AG04449 (cell line): ENCODE measurements at places on chromosomes 5 and 9.

DNA sequence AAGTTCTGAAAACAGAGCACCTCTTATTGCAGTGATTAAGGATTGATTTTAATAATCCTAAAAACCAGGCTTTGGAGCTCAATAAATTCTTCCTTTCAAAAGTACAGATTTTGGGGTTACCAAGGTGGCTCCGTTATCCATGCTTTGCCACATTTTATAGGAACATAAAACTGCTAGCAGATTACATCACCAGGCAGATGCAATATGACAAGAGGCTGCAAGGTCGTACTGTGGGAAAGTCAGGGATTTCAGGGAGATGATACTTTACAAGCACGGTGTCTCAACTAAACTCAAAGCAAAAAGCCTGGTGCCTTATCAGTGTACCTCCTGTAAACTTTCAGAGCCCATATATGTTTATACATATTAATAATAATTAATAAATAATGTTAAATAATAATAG, 28.6 kb downstream of the ADAMTSL1 start:
- DNase-seq = no peak

GRCh38 chr5:98927989-98928872, 576 bp downstream of the CHD1 start:
- no peak for DNase-seq

- DNase-seq = peak; percentile 67
These were observed 355.1 kb upstream of the RFX3 start for GRCh38 chr9:3880851-3881250.

GRCh38 chr9:92291577-92291976, 1.9 kb downstream of the IARS1 start:
- no peak for DNase-seq

- no peak for DNase-seq
These were observed 587.0 kb downstream of the CDH18 start for GRCh38 chr5:19401032-19401431.

GRCh38 chr9:93124793-93125192, 9.3 kb downstream of the NINJ1 start:
- no peak for DNase-seq

DNA sequence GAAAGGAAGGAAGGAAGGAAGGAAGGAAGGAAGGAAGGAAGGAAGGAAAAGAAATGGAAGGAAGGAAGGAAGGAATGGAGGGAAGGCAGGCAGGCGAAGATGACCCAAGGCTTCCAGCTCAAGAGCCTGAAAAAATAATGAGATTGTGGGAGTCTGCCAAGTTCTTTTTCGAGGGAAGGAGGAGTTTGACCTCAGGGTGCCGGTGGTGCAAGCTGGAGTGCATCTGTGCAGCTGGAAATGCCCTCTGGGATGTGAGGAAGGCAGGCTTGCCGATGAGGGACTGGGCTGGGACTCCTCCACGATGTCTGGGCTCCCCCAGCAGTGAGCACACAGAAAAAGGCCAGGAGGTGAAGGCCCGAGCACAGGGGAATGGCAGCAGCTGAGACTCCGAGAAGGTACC, 154.9 kb upstream of the DAPK1 start:
- DNase-seq = no peak

- DNase-seq = no peak
These were observed 25.7 kb downstream of the SLC12A7 start for GRCh38 chr5:1086137-1086536.

DNA sequence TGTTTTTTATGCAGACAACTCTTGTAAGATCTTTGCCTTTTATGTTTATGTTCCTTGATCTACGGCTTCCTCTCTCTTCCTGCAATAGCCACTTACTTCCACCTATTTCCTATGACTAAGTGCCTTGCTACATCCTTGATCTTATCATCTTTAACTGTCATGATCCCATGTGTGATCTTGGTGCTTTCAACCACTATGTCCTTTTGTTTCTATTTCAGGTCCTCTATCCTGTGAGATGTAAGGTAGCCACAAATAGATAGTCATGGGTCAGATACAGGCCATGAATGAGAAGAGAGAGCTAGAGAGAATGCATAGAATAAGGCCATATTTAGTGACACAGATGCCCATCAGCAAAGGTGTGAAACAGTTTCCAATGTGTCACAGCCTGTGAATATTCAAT, 243.6 kb upstream of the HAPLN1 start:
- DNase-seq = no peak
